ENCODE measurements at places on chromosomes 4 and X.

- DNase-seq: no peak
Measured at GRCh38 chrX:19889582-19890342, 2.4 kb upstream of the SH3KBP1 start.

GRCh38 chr4:151719956-151720334, 40.9 kb downstream of the GATB start:
- no peak for DNase-seq

DNA sequence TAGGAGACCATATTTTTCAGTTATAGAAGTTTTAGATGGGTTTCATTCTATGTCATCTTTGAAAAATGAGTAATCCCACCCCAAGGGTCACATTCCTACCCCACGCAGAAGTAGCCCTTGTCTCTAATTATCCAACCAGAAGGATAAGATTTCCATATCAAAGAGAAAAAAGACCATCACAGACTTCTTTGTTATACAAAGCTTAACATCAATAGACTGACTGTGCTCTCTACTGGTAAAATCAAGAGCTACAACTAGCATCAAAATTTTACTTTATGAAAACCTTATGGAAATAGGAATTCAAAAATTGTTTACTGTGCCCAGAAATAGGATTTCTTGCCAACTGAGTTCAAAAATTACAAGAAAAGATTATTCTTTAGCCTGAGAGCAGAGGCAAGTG, 24.9 kb downstream of the TNMD start:
- no peak for DNase-seq

GRCh38 chr4:97317671-97318070, 825.6 kb downstream of the STPG2 start:
- DNase-seq: no peak

DNA sequence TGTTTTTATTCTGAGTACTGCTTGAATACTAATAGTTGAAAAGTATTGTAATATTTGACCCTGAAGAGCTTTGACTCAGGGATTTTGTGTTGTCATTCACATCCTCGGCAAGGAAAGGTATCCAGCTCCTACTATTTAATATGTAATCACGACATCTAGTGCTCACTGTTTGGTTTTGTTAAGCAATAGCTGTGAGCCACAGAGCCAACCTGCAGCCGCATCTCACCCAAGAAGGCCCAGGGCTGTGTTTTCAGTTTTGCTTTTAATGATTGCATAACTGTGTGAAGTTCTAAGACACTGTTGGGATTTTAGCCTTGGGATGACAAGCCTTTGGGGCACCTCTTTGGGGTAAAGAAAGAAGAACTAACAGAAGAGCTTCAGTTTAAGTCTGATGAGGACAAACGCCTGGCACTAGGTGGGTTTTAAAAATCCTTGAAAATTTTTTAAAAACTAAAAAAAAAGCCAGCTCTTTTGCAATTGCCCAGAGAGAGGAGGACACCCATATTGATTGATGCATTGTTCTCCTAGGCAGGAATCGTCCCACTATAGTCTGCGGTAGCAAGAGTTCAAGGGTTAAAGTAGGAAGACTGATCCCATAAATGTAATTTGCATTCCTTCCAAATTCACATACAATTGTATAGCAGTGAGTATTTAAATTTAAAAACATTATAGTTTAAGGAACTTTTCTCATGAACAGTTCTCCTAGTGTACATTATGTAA, 157.8 kb downstream of the RELL1 start:
- DNase-seq: no peak
